Stimulated activated CD8-positive, alpha-beta memory T cell treated with anti-CD3 and anti-CD28 coated beads, Interleukin-15, amount 100 ng/mL, for 4 hours (primary cell): ENCODE measurements at places on chromosomes 6 and 20.

DNA sequence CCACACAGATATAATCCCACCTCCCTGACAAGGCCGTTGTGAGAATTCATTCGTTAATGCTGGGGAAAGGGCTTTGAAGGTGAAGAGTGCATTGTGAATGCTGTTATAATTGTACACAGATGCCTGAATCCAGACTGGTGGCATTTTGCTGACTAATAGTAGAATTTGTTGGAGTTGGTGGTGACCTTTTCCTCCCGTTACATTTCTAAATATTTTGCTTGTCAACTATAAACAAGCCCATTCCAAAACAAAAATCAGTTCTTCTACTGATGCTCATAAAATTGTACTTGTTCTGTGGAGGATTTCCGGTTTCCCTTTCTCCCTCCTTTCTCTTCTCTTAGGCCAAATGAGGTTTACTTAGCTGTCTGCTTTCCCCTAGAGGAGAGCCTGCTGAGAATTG lies 253.1 kb upstream of the SUPT3H start:
- DNase-seq, result no peak

DNA sequence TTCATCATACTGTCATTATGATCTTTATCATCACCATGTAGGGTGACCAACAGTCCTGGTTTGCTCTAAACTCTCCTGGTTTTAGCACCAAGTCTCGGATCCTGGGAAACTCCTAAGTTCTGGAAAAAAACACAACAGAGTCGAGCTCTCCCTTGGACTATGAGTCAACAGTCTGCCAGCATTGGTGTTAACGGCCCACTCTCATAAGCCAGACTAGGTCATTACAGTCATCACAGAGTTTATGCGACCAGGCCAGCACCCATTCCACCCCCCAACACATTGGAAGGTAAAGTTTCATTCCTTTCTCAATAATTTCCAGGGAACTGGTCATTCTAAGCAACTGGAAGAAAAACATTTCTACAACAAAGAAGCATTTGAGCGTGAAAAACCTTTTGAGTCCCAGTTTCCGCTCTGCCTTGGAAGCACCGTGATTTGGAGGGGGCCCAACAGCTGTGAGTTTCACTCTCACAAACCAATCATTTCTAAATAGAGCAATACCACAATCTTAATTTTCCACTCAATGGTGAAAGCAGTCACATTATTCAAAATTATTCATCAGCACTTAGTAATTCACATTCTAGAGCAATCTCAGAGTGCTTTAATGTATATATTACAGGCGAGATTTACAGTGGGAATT lies 445.0 kb downstream of the CDH26 start:
- no peak for DNase-seq

GRCh38 chr6:75794954-75795739 lies 46.1 kb downstream of the MYO6 start:
- no peak for DNase-seq

GRCh38 chr20:9031991-9032390 lies 36.9 kb upstream of the PLCB4 start:
- no peak for DNase-seq

GRCh38 chr6:10947966-10948365 lies 61.1 kb downstream of the SYCP2L start:
- no peak for DNase-seq

GRCh38 chr20:39290575-39290974 lies 328.4 kb downstream of the DHX35 start:
- no peak for DNase-seq

DNA sequence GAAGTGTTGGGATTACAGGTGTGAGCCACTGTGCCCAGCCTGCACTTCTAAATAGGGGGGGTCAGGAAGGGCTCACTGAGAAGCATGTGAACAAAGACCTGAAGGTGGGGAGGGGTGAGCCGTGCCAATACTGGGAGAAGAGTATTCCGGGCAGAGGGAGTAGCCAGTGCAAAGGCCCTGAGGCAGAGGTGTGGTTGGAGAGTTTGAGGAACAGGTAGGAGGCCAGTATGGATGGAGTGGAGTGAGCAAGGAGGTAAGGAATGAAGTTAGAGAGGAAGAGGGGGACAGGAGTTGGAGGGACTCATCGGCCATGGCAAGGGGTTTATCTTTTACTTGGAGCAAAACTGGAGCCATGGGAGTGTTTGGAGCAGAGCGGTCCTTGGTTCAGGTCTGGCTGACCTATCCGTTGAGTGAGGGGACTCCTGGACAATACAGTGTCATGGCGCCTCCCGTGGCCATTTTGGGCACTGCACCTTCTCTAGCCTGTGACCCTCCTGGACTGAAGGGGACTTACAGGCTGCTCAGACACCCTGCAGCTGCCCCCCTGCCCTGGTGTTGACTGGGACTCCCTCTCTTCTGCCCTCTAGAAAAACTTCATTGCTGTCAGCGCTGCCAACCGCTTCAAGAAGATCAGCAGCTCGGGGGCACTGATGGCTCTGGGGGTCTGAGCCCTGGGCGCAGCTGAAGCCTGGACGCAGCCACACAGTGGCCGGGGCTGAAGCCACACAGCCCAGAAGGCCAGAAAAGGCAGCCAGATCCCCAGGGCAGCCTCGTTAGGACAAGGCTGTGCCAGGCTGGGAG lies 12.1 kb downstream of the FOXS1 start:
- peak; percentile 17 for DNase-seq

GRCh38 chr6:19086480-19086879 lies 699.3 kb downstream of the RNF144B start:
- DNase-seq, result no peak

- DNase-seq, result no peak
Measured at GRCh38 chr6:42569102-42570028, 5.5 kb downstream of the UBR2 start.

DNA sequence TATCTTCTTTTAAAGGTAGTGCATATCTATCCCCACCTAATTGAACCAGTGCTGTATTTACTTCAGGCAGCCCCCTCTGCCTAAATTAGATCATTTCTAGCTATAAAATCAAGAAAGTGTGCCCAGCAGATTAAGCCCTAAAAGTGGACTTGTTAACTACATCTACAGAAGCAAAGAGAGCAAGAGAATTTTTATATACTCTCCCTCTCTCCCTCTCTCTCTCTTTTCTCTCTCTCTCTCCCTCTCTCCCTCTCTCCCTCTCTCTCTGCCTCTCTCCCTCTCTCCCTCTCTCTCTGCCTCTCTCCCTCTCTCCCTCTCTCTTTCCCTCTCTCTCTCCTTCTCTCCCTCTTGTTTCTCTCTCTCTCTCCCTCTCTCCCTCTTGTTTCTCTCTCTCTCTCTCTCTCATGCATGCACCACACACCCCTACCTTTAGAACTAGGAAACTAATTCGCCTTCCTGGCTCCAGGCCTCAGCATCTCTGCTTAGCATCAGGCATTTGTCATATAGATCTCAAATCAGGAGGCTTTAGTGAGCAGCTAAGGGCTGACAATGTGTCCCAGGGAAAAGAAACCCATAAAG lies 71.4 kb downstream of the FOXA2 start:
- no peak for DNase-seq

- no peak for DNase-seq
Measured at GRCh38 chr6:107657755-107658461, 166.2 kb downstream of the SCML4 start.

- DNase-seq, result peak; percentile 26
Measured at GRCh38 chr6:30450909-30451841, 38.1 kb upstream of the HLA-E start.

GRCh38 chr6:66226109-66226508 lies 519.1 kb upstream of the EYS start:
- DNase-seq, result no peak

GRCh38 chr6:46191961-46192360 lies 21.2 kb upstream of the ENPP5 start:
- DNase-seq, result no peak

DNA sequence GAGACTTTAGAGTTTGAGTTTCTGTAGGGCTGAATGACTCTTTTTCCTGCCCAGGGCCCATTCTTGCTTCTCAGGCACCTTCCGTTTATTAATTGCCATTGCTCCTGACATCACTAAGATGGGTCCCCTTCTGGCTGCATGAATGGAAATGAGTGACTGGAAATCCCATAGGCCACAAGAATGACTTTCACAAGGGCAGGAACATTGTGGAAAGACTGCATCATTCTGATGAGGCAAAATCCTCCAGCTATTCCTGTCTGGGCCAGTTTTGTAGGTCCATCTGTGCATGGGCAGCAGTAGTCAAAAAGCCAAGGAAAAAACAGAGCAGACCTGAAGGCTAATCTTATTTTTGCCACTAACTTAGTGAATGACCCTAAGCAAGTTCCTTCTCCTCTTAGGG lies 19.3 kb downstream of the TMEM74B start:
- DNase-seq, result no peak
